ENCODE measurements at places on chromosomes 2 and 18.
A peak's percentile ranks its signal among the peaks of the same experiment; 100 is the strongest.

- no peaks in the 10 kb centered on the region for H3K4me1 ChIP-seq
- no peaks in the 10 kb centered on the region for H3K36me3 ChIP-seq
These were observed 1166.3 kb upstream of the ACVR2A start for GRCh38 chr2:146678516-146678915.

- no peak for DNase-seq
- H3K27me3 ChIP-seq = no peaks in the 10 kb centered on the region
- H3K4me3 ChIP-seq = no peak overlapping the region
- H3K27ac ChIP-seq = no peak overlapping the region
- no peaks in the 10 kb centered on the region for H3K36me3 ChIP-seq
These were observed 669.3 kb downstream of the BCL11A start for GRCh38 chr2:59884166-59884565.

GRCh38 chr18:35746826-35747339 is 165.3 kb downstream of the GALNT1 start:
- H3K4me3 ChIP-seq = no peak overlapping the region
- no peaks in the 10 kb centered on the region for H3K36me3 ChIP-seq
- no peak for DNase-seq
- H3K4me1 ChIP-seq = no peaks in the 10 kb centered on the region
- H3K27me3 ChIP-seq = no peaks in the 10 kb centered on the region
- H3K27ac ChIP-seq = no peak overlapping the region

- no peak for DNase-seq
- no peaks in the 10 kb centered on the region for H3K27me3 ChIP-seq
- peaks cover 23% of the 10 kb centered on the region for H3K4me1 ChIP-seq
- H3K36me3 ChIP-seq = no peaks in the 10 kb centered on the region
These were observed 141.1 kb downstream of the KLHL29 start for GRCh38 chr2:23526114-23526513.

DNA sequence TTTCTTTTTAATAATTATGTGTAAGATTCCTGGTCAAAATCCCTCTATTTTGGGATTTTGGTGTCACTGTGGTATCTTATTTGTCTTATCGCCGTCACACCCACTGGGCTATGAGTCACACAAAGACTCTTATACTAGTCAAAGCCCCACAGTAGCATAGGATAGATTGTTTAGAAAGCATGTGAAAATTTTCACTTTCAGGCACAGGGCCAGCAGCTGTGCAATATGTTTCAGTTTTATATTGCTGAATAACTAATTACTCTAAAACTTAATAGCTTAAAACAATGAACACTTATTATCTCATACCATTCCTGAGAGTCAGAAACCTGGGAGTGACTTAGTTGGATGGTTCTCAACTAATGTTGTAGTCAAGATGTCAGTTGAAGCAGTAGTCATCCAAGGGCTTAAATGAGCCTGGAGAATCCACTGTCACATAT is 24.0 kb downstream of the CFAP210 start:
- H3K36me3 ChIP-seq = no peaks in the 10 kb centered on the region
- DNase-seq = no peak
- H3K4me1 ChIP-seq = no peaks in the 10 kb centered on the region

DNA sequence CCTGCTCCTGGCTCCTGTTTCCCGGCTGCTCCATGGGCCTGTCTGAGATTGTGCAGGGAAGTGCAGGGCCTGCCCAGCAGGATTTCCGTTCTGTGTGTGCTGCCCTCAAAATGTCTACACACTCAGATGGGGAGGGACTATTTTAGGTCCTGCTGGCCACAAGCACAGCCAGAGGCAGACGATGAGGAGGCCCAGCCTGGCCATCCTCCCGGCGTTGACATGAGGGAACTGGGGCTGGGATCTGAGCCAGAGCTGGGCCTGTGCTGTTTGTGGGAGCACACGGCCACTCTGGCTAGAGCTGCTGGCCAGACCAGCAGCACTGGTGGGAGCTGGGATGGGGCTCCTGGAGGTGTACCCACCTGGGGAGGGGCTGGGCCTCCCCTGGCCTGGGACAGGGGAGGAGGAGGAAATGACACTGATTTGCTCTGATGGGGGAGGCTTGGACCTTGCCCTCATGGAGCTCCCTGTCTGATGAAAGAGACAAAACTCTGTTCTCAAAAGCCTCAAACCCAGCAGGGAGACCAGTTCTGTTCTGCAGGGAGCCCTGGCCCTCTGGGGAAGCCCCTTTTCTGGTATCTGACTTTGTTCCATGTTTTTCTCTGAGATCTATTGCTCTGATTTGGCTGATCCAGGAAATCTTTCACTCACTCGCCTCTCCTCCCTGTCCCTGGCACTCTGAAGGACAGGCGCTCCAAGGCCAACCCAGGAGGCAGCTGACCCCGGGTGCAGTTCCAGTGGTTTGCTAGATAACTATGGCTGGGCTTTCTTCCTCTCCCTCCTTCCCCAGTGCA is 161.8 kb downstream of the DYSF start:
- no peak overlapping the region for H3K4me3 ChIP-seq
- H3K36me3 ChIP-seq = no peaks in the 10 kb centered on the region
- DNase-seq = peak; percentile 21
- no peak overlapping the region for H3K27ac ChIP-seq
- H3K4me1 ChIP-seq = peaks cover 2% of the 10 kb centered on the region

GRCh38 chr2:10914272-10914693 is 2.5 kb downstream of the KCNF1 start:
- no peaks in the 10 kb centered on the region for H3K36me3 ChIP-seq
- no peak overlapping the region for H3K27ac ChIP-seq
- H3K4me3 ChIP-seq = no peak overlapping the region
- H3K4me1 ChIP-seq = no peaks in the 10 kb centered on the region
- H3K27me3 ChIP-seq = peaks cover 14% of the 10 kb centered on the region

DNA sequence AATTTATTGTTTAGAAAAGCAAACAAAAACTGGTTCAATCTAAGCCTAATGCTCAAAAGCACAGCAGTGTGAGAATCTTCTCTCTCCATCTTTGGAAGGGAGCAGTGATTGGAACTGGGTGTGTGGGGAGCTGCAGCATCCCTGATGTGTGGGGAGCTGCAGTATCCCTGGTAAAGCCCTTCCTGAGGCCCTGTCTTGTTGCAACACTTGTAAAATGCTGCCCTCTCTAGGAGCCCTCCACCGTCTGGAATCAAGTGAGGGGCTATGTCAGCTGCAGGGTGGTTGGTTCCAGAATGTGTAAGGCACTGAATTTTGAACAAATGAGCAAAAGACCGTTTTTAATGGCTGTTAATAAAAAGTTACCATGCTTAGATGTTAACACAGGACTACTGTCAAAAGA is 147.7 kb upstream of the RAB12 start:
- no peaks in the 10 kb centered on the region for H3K36me3 ChIP-seq
- no peak for DNase-seq
- no peak overlapping the region for H3K27ac ChIP-seq
- H3K27me3 ChIP-seq = no peaks in the 10 kb centered on the region
- H3K4me1 ChIP-seq = no peaks in the 10 kb centered on the region
- H3K4me3 ChIP-seq = no peak overlapping the region

DNA sequence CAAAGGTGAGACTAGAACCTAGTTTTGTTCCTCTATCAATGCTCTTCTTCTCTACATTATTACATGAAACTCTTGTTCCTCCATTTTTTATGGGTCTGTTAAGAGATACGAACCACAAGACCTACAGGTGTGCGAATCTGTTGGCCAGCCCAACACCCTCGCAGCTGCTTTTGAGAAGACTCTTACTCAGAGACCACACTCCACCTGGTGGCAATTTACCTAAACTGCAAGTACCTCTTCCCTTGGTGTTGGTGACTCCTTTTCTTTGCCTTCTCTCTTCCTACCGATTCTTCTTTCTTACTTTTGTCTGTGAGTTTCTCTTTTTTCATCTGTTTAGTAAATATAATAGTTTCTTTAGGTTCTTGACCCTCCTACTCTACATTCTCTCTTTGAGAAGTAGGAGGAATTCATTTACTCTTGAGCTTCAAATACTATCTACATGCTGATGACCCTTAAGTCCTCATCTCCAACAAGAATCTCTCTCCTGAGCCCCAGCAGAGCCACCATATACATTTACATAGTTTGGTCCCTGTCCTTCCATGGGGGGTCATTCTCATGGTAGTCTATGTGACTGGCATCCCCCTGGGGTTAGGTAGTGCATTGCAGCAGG is 81.8 kb upstream of the GAREM1 start:
- no peak overlapping the region for H3K4me3 ChIP-seq
- H3K27ac ChIP-seq = no peak overlapping the region
- H3K36me3 ChIP-seq = no peaks in the 10 kb centered on the region
- no peaks in the 10 kb centered on the region for H3K4me1 ChIP-seq
- H3K27me3 ChIP-seq = no peaks in the 10 kb centered on the region

DNA sequence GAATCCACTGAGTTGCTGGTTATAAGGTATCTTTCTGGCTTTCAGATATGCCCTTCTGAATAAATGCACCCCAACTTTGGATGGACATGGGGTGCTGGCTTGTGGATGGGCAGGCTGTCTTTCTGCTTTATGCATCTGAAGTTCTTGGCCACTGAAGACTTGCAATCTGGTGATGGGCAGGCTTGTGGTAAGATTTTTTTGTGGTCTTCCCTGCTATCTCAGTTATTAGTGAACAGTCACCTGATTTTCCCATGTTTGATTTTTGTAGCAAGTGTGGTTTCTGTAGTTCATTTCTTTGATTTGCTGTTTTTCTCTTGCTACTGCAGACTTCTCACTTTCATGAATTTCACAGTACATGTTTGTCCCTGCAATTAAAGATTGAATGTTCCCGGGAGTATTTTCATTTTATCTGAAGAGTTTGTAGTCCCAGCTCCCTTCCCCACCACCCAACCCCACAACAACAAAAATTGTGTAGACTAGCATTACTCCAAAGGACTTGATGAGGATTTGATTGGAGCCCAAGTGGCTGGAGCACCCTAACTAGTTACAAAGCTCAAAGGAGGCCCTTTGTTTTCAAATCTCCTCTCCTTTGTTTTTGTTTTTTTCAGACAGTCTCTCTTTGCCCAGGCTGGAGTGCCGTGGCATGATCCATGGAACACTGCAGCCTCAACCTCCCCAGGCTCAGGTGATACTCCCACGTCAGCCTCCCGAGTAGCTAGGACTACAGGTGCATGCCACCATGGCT is 63.6 kb upstream of the MGAT5 start:
- no peak for DNase-seq
- peaks cover 2% of the 10 kb centered on the region for H3K4me1 ChIP-seq
- no peaks in the 10 kb centered on the region for H3K27me3 ChIP-seq
- no peak overlapping the region for H3K27ac ChIP-seq
- H3K36me3 ChIP-seq = no peaks in the 10 kb centered on the region
- H3K4me3 ChIP-seq = no peak overlapping the region

- H3K27me3 ChIP-seq = no peaks in the 10 kb centered on the region
- H3K27ac ChIP-seq = no peak overlapping the region
- no peak for DNase-seq
- H3K36me3 ChIP-seq = no peaks in the 10 kb centered on the region
These were observed 30.5 kb downstream of the HAT1 start for GRCh38 chr2:171952748-171953147.
